ENCODE measurements at places on chromosomes 13 and 19.

DNA sequence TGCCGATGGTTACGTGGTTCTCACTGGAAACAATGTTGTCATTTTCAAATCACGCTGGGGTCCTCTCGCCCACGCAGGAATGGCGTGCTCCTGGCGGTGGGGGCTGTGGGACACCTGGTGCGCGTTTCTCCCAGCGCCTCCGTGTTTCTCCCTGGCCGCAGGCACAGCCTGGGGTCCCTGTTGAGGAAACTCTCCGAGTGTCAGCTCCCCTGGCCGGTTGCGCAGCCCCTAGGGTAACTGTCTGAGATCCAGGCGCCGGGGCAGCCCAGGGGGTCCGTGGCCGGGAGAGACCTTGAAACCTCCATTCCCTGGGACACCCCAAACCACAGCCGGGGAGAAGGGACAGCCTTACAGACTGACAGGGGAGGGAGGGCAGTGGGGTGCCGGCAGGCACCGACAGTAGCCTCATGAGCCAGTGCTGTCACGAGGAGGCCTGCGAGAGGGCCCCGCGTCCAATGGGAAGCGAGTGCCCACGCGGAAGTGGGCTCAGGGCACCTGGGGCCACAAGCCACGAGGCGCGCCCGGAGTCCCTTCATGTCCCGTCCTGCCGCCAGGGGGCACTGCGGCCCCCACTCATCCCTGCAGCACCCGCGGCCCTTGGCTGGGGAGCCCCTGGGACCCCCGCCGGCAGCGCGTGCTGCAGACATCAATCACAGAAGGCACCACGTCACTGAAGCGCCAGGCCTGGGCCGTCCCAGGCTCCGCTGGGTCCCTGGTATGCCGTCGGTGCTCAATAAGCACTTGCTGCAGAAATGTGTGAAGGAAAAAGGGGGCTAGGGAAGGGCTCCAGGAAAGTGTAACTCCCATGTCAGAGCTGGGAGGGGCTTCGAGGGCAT is 9.5 kb downstream of the ADAMTSL5 start:
- H3K27me3 ChIP-seq, result peaks cover 38% of the 10 kb centered on the region
- DNase-seq, result peak; percentile 66
- no peak overlapping the region for H3K4me3 ChIP-seq
- peaks cover 9% of the 10 kb centered on the region for H3K4me1 ChIP-seq

GRCh38 chr13:97321616-97322321 is 99.6 kb downstream of the MBNL2 start:
- H3K27ac ChIP-seq, result no peak overlapping the region
- H3K4me3 ChIP-seq, result no peak overlapping the region
- no peaks in the 10 kb centered on the region for H3K36me3 ChIP-seq
- peaks cover 12% of the 10 kb centered on the region for H3K4me1 ChIP-seq
- DNase-seq, result no peak
- H3K27me3 ChIP-seq, result no peaks in the 10 kb centered on the region

- H3K36me3 ChIP-seq, result peaks cover 18% of the 10 kb centered on the region
- no peak for DNase-seq
- no peak overlapping the region for H3K27ac ChIP-seq
These were observed 9.0 kb upstream of the THSD1 start for GRCh38 chr13:52414963-52415362.

GRCh38 chr19:47651691-47652090 is 42.8 kb downstream of the BICRA start:
- H3K4me3 ChIP-seq, result no peak overlapping the region
- no peaks in the 10 kb centered on the region for H3K27me3 ChIP-seq
- no peak overlapping the region for H3K27ac ChIP-seq
- H3K4me1 ChIP-seq, result peaks cover 10% of the 10 kb centered on the region
- DNase-seq, result no peak
